ENCODE measurements at places on chromosomes 5 and 9.
A peak's percentile ranks its signal among the peaks of the same experiment; 100 is the strongest.

DNA sequence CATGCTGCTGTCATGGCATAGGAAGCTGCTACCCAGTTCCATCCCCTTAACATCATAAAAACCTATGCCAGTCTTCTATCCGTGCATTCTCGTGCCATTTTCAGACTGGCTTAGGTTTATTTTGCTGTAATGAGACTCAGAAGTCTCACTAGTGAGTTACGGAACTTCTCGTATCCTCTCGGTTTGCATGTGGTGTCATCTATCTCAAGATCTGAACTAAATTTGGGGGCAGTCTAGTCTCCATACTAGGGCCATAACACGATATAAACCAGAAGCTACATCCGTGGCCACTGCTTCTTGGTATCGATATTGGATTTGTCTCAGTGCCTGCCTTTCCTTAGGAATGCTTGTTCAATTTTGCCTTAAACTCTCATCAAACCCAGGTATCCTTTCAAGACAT, 771.2 kb upstream of the CDH10 start:
- no peak for DNase-seq

GRCh38 chr9:112012026-112012902, 115.7 kb downstream of the UGCG start:
- peak; percentile 91 for DNase-seq

DNA sequence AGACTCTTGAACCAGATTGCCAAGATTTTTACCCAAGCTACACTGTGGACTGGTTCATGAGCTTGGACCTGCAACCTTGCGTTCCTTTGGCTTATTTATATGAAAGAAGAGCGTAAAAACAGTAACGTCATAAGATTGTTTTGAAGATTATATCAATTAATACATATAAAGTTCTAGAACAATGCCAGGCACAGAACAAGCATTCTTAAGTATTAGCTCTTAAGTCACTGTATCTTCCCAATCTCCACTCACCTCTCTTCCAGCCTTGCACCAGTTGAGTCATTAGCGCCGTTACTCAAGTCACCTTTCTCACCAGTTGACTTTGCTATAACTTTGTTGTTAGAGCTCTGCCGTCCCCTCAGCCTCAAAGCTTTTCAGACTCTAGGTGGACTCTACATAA, 415.7 kb downstream of the PLK2 start:
- DNase-seq, result no peak

GRCh38 chr9:27054841-27055240, 49.4 kb upstream of the LRRC19 start:
- no peak for DNase-seq

DNA sequence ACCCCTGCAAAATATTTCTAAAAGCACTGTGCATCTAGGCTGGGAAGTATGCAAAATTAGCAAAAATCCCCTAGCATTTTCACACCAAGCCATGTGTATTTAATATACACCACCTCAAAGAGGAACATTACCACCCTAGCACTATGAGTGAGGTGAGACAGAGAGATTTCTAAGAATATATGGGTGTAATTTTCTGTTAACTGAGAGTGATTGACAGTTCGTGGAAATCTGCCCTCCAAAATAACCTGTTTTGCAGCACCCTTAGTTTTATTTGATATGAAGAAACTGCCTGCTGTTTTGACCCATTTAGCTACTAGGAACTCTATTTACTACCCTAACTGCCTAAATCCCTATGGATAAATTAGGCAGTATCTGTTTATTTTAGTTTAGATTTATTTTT, 64.2 kb upstream of the CDKN2B start:
- DNase-seq, result no peak

- DNase-seq, result no peak
Observed at GRCh38 chr9:99411068-99411467, 189.0 kb downstream of the SEC61B start.

DNA sequence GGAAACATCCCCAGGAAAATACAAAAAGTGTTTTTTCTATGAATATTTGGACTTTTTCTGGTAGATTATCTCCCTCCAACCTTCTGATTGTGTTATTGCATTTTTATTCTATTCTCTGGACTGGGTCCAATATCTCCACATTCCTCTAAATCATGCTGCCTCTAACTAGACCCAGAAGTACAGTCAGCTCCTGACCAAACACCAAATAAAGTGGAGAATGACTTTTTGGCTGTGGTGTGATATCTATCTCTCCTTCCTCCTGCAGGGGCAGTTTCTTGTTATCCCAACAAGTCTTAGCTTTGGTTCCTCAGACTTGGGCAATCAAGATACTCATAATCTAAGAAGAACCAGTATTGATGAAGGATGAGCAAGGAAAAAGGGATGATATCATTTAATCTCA, 3.2 kb upstream of the RAI14 start:
- no peak for DNase-seq

- DNase-seq, result no peak
Observed at GRCh38 chr5:174794931-174795672, 70.7 kb downstream of the MSX2 start.

GRCh38 chr5:165781738-165782137, 2276.3 kb downstream of the MAT2B start:
- no peak for DNase-seq

- no peak for DNase-seq
Observed at GRCh38 chr9:137222190-137223077, at the start of gene RNF208. Gene RNF208, minus strand, starts transcription at chr9:137222240. Its CDS starts 1,028 bp downstream, at chr9:137221212.

- no peak for DNase-seq
Observed at GRCh38 chr9:130843049-130843908, 8.2 kb downstream of the ABL1 start.

DNA sequence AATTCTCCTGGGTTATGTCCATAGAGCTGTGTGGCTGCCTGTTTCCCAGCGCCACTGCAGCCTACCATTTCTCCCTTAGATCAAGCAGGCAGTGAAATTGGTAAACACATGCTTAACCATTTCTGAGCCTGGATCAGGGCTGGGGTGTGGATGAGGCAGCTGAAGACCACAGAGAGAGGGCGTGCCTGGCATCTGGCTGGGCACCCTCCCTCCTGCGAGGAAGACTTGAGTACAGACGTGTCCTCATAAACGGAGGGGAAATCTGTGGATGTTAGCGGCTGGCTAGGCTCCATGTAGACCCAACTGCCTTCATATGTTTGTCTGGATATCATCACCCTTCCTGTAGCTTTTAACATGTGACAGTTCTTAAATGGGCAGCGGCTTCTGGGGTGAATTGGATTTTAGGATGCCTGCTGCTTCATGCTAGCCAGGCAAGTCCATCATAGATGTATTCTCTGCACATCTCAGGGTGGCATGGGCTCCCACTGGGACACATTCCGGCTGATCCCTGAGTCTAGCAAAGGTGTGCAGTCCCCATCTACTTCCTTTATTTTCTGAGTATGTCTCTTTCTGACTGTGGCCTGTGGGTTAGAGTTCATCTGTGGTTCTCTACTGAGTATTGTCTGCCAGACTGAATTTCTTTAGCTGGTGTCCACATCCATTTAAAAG, 11.0 kb downstream of the RGS3 start:
- DNase-seq, result no peak
